Kidney tubule cell (primary cell): ENCODE measurements at places on chromosomes 11 and 22.

DNA sequence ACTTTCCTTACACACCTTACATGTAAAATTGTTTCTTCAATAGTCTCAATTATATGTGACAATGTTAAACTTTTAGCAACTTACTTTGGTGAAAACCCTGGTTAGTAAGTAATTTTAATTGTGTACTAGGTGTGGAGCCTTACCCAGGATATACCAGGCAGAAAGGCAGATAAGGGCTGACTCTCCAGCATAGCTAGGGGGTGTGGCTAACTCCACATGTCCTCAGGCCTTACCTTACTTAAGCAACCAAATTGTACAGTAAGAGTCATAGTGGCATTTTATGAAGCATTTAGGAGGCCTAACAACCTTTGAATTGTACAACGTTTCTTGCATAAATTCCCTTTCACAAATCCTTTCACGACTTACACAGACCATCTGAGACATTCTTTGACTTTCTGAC, 118.2 kb upstream of the OR9Q1 start:
- DNase-seq = peak; percentile 21

GRCh38 chr11:69126286-69126685, 29.4 kb upstream of the SMIM38 start:
- no peak for DNase-seq

DNA sequence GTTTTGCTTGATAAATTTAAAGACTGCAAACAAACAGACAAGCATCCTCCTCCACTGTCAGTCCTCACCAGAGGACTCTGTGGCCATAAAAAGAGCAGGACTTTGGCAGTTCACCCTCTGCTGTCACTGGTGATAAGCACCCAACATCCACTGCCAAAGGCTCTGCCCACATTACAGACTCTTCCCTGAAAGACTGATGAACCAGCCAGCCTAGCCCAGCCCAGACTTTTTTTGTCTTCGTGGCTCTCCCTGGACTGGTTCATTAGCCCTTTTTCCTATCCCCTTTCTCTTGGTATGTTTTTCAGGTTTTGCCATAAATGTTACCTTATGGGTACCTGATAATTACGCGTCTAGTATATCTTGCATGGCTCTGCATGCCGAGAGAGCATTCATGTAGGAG, 15.1 kb downstream of the ST14 start:
- DNase-seq = no peak

GRCh38 chr11:73034777-73035176, 107.3 kb downstream of the FCHSD2 start:
- DNase-seq = no peak

- no peak for DNase-seq
Measured at GRCh38 chr11:66334605-66335442, 1.4 kb downstream of the RIN1 start.

- peak; percentile 38 for DNase-seq
Measured at GRCh38 chr11:10667521-10667885, 26.1 kb downstream of the IRAG1 start.

GRCh38 chr11:121244884-121245283, 47.7 kb upstream of the SC5D start:
- peak; percentile 3 for DNase-seq
